Hair follicle dermal papilla cell (primary cell): ENCODE measurements at places on chromosomes 6 and 20. TPM values are rescaled to one million over a fixed set of nuclear protein-coding genes. Genes with fewer than 3 reads are reported as not detected.

ULBP3 gene
- total RNA-seq, result 18.0 and 18.8 TPM in 2 replicates

TRIM10 gene
- not detected in 2 replicates for total RNA-seq

ZC2HC1B gene
- total RNA-seq, result 0.16 TPM in 1 of 2 replicates, not detected in the other

MPC1 gene
- 20.3 and 23.1 TPM in 2 replicates for total RNA-seq

VSTM2L gene
- total RNA-seq, result 2.6 and 5.6 TPM in 2 replicates
